A673 (cell line): ENCODE measurements at places on chromosomes 13 and 19. TPM values are rescaled to one million over a fixed set of nuclear protein-coding genes. Genes with fewer than 3 reads are reported as not detected.
A peak's percentile ranks its signal among the peaks of the same experiment; 100 is the strongest.

TNFRSF19 gene
- 0.06 TPM in 1 of 2 replicates, not detected in the other for total RNA-seq

- H3K27ac ChIP-seq, result no peak overlapping the region
- no peaks in the 10 kb centered on the region for H3K27me3 ChIP-seq
- no peak overlapping the region for H3K4me3 ChIP-seq
- no peaks in the 10 kb centered on the region for H3K4me1 ChIP-seq
- no peak for DNase-seq
Observed at GRCh38 chr13:44219577-44220548, 153.8 kb upstream of the SERP2 start.

GPR32 gene
- not detected in 2 replicates for total RNA-seq

- DNase-seq, result no peak
- H3K27ac ChIP-seq, result no peak overlapping the region
- H3K36me3 ChIP-seq, result no peaks in the 10 kb centered on the region
Observed at GRCh38 chr13:59103004-59103768, 1060.5 kb downstream of the DIAPH3 start.

- H3K4me3 ChIP-seq, result no peak overlapping the region
- DNase-seq, result no peak
- no peaks in the 10 kb centered on the region for H3K27me3 ChIP-seq
- no peak overlapping the region for H3K27ac ChIP-seq
- H3K4me1 ChIP-seq, result no peaks in the 10 kb centered on the region
- H3K36me3 ChIP-seq, result peaks cover 12% of the 10 kb centered on the region
Observed at GRCh38 chr19:18908917-18909619, 10.1 kb downstream of the COPE start.

N4BP2L1 gene
- 0.49 and 2.1 TPM in 2 replicates for total RNA-seq

DNA sequence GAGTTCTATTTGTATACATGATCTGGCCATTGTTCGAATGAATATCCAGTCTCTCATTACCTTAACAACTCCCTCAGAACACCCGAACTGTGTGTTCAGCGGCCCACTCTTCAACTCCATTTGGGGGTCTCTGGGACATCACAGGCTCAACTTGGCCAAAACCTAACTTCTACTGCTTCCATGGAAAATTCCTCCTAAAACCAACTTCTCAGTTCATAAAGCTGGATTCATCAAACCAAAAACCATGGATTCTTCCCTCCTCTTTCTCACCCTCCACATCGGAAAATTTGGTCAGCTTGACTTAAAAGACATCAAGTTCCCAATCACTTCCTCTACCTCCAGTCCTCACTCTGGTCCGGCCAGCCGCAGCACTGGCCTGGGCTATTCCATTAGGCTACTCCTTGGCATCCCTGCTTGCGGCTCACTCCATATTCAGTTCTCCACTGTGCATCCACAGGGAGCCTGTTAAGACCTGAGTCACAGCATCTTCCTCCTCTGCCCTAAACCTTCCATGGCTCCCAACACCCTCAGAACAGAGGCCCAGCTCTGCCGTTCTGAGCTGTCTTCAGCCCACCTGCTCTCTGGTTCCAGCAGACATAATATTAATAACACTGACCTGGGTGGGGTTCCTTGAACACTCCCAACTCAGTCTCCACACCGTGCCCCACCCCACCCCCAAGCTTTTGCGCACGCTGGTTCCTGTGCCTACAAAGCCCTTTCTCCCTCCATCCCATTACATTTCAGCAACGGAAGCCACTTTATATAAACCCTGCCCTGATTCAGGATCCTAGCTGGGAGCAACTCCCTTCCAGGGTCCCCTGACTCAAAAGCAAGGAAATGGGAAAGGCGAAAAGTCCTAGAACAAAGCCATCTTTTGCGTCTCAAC is 1.1 kb downstream of the ZNF792 start:
- no peaks in the 10 kb centered on the region for H3K27me3 ChIP-seq
- peak; percentile 75 for DNase-seq
- peak overlapping the region; percentile 80 for H3K27ac ChIP-seq
- H3K4me3 ChIP-seq, result peak overlapping the region; percentile 91
- peaks cover 6% of the 10 kb centered on the region for H3K4me1 ChIP-seq

DNA sequence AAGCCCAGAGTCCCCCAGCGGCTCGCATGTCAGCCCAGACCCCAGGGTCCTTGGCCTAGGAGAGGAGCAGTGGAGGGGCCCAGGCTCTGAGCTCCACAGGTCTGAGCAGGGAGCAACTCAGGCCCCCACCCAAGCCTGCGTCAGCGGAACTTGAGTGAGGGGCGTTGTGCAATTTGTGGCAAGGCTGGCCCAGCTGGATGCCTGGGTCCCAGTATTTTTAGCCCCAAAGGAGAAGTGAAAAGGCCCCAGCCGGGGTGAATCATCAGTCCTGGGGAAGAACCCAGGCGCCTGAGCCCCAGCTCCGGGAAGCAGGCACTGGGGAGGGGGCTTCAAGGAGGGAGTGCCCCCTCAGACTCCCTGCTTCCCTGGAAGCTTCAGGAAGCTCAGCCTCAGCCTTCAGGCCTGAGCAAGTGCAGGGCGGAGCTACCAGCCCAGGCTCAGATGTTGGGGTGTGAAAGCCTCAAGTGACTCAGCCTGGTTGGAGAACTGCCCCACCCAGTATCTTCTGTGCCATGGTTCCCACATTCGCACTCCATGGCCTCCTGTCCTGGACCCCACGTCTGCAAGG is 7.2 kb downstream of the MED29 start:
- peak overlapping the region; percentile 33 for H3K27ac ChIP-seq
- peaks cover 21% of the 10 kb centered on the region for H3K4me1 ChIP-seq
- H3K36me3 ChIP-seq, result peaks cover 3% of the 10 kb centered on the region
- DNase-seq, result no peak

DNA sequence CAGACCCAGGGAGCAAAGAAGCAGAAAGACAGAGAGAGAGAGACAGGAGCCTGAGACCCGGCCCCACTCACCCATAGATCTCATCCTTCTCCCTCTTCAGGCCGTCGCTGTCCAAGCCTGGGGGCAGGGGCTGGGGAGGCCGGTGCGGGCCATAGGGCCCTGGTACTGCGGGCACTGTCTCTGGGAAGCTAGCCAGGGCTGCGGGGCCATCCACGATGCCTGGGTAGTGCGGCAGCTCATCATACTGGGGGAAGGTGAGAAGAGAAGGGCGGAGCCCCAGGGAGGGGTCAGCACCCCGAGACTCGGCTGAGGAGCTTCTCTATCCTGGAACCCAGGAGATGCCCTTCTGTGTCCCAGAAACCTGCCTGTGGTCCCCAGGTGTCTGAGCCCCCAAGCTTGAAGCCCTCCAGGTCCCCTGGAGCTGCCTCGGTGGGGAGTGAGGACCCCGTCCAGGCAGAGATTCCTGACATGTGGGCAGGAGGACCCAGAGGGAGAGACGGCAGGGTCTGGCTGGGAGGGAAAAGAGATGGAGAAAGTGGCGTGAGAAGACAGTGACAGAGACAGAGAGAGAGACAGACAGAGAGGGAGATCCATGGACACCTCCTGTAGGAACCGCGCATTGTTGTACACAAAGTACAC is 2.1 kb downstream of the MEIS3 start:
- peaks cover 32% of the 10 kb centered on the region for H3K4me1 ChIP-seq
- H3K27me3 ChIP-seq, result peaks cover 11% of the 10 kb centered on the region
- DNase-seq, result peak; percentile 23
- no peaks in the 10 kb centered on the region for H3K36me3 ChIP-seq
- no peak overlapping the region for H3K27ac ChIP-seq
- no peak overlapping the region for H3K4me3 ChIP-seq

DNA sequence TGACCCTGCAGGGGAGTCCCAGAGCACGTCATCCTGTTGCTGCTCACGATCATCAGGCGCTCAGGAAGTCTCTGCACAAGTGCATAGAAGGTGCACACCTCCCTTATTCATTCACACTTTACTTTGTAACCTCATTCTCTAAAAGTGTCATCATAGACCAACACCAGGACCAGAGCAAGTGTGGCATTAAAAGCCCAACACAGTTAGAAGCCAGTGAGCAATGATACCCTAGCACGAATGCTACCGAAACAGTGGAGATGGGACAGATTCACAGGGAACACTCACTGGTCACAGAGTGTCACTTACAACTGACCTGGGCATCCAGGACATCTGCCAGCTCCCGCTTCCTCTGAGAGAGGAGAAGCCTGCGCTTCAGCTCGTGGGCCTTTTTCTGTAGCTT is 17.0 kb downstream of the HAUS8 start:
- peaks cover 58% of the 10 kb centered on the region for H3K36me3 ChIP-seq
- H3K27me3 ChIP-seq, result no peaks in the 10 kb centered on the region
- no peaks in the 10 kb centered on the region for H3K4me1 ChIP-seq
- no peak overlapping the region for H3K27ac ChIP-seq
